Astrocyte of the spinal cord (primary cell): ENCODE measurements at places on chromosomes 1 and 21.
A peak's percentile ranks its signal among the peaks of the same experiment; 100 is the strongest.

DNA sequence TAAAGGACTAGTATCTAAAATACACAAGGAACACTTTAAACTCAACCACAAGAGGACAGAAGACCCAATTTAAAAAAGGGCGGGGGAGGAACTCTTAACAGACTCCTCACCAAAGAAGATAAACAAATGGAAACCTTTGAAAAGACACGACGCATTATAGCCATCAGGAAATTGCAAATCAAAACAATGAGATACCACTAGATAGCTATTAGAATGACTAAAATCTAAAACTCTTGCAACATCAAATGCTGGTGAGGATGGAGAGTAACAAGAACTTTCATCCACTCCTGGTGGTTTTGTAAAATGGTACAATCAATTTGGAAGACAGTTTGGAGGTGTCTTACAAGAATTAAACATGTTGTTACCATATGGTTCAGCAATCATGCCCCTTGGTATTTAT is 708.2 kb downstream of the BRINP3 start:
- DNase-seq, result peak; percentile 8

DNA sequence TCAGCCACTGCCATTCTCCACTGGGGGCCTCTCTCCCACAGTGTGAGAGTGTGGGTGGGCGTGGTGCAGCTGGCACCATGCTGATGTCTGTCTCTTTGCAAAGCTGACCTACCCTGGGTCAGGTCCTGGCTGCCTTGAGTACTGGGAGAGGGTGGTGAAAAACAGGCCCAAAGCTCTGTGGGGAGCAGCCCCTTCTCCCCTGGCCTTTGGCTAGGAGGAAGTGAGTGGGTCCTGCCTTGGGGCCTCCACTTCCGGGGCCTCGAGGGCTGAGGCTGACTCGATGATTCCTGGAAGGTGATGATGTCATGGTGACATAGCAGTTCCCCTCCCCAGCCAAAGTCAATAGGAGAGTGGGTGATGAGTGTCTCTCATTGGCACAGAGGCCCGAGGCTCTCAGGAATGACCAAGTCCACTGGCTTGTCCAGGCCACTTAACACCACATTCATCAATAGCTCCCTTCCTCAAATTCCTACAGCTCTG is 53.0 kb downstream of the IER5 start:
- peak; percentile 80 for DNase-seq

DNA sequence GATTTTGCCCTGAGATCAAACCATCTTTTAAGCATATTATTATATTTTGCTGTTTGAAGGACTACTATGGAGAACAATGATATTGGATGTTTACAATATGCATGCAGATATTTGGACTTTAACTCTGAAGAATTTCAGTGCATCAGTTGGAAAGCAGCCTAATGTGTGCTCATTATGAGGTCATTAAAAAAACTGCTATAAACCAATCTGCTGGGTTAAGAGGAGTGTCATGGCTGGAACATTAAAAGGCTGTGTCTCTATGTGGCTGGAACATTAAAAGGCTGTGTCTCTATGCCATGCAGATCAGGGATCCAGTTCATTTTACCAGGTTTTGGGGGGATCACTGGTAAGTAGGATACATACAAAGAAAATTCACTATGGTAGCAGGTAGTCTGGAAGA is 77.6 kb downstream of the SPATA46 start:
- no peak for DNase-seq

DNA sequence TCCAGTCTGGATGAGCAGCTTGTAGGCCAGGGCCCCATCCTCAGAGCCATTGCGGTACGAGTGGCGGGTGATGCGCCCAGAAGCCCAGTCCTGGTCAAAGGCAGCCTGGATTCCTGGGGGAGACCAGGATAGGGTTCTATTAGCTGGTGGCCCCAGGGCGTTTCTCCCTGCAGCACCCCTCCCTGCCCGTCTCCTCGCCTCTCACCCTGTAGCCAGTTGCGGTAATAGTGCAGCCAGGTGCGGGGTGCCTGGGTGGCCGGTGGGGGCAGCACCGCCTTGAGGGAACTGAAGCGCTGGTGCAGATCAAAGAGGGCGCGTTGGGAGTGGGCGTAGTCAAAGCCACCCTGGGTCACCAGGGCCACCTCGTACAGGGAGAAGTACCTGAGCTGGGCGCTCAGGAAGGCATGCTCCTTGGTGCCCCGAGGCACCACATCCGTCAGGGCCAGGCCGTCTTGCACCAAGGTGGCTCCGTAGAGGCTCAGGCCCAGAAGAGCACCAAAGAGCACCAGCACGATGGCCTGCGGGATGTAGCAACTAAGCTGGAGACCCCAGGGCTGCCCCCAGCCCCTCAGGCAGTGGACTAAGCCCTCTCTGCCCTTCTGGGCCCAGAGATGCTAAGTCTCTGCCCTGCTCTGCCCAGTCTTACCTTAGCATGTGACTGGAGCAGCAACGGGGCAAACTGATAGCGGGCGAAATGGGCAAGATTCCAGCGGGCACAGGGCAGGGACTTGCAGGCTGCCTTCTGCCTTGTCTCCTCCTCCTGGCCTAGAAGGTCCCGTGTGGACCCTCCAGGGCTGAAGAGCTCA is 15.7 kb downstream of the PTCH2 start:
- DNase-seq, result no peak

DNA sequence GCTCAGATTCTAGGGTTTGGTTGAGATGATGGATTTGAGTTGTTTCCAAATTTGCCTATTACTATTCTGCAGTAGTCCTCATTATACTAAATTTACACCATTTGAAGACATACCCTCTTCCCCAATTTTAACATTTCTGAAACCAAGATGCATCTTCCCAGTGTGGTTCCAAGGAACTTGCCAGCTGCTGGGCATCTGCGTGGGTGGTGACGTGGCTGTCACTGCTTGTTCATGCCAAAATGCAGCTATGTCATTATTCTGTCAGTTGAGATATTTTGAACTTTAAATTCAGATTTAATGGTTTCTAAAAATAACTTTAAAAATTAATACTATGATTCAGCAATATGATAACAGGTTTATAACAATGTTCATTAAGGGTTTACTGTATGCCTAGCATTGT is 1.2 kb downstream of the ZFP69 start:
- no peak for DNase-seq

- no peak for DNase-seq
Measured at GRCh38 chr1:171055966-171056643, 34.6 kb upstream of the FMO3 start.

DNA sequence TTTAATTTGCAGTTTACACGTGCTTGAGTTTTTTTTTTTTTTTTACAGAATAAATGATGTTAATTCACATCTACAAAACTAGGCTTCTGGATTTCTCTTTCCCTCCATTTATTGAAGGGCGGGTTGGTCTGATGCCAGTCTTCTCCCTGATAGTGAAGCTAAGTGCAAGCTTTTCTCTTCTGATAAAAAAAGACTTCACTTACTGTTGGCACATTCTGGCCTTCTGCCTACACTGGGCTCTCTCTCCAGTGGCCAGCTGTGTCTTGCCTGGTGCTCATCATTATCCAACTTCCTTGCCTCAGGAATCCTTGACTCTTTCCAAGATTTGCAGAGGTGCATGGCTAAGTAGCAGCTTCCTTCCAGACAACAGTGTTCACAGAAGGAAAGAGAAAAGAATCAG is 7.6 kb upstream of the RAP1A start:
- DNase-seq, result no peak
